Peyer's patch (tissue), 4 donors: ENCODE measurements at places on chromosomes 2 and 18. TPM values are rescaled to one million over a fixed set of nuclear protein-coding genes. Genes with fewer than 3 reads are reported as not detected.

Gene DSEL
- total RNA-seq = 2.5 TPM

Gene NOSTRIN
- total RNA-seq = 78.8 TPM

Gene SIGLEC15
- total RNA-seq = not detected

Gene KIF1A
- total RNA-seq = 6.0 TPM

Gene POU3F3
- total RNA-seq = 0.40 TPM

Gene ESPNL
- not detected for total RNA-seq

Gene RTP5
- total RNA-seq = not detected

Gene RNF125
- 15.8 TPM for total RNA-seq

Gene ADD2
- 0.28 TPM for total RNA-seq

Gene HOXD10
- not detected for total RNA-seq

Gene MAP3K20
- 15.8 TPM for total RNA-seq

Gene C2orf66
- total RNA-seq = 1.1 TPM

Gene TRIM43
- total RNA-seq = not detected

Gene MSGN1
- not detected for total RNA-seq

Gene ERBB4
- total RNA-seq = 0.67 TPM

Gene DOK6
- total RNA-seq = 0.83 TPM

Gene KCNE4
- total RNA-seq = 1.0 TPM

Gene LRRTM1
- total RNA-seq = not detected

Gene RBBP8
- 54.7 TPM for total RNA-seq

Gene SERPINB2
- not detected for total RNA-seq
